ENCODE measurements at places on chromosomes 11 and 22.

- DNase-seq: no peak
These were observed 169.1 kb downstream of the CADM1 start for GRCh38 chr11:115334932-115335788.

- no peak for DNase-seq
These were observed 323.9 kb downstream of the CADM1 start for GRCh38 chr11:115180272-115180671.

DNA sequence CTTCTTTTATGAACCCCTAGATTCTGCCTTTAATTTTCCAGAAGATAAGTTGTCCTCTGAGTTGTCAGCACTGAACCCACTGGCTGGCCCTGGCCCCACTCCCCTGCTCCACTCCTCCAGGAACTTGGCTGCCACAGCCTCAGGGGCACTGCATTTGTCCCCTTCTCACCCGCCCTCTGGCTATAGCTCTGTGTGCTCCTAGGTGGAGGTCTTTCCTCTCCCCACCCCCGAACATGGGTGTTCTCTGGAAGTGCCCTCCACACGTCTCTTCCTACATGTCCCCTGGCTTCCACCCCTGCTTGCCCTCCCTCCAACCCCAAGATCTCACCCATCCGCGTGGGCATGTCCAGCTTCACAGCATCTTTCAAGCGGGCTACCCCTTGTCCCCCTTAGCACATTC lies 137.7 kb upstream of the TEAD1 start:
- no peak for DNase-seq

DNA sequence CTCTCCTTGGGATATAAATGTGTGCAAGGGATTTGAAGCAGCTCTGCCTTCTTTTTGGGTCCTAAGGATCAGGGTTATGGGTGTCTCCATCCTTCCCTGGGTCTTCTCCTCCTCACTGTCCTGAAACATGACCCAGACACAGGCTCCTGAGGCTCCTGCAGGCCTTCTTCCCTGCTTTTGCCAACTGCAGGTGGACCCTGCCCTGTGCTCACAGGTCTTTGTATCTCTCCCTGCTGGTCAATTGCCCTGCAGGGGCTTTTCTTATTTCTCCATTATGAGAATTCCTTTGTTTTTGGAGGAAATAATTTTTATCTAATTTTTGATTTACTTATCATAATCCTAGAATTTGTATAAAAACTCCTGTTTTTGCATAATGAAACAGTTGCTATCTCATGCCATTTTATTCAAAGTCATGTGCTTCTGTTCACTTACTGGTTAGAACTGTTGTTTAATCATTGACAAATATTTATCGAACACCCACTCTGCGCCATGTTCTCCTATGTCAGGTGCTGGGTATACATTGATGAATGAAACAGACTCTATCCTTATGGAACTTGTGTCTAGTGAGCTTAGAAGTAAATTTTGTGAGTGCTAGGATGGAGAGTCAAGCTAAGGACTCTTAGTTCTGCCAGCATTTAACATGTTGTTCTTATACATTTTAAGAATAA lies 89.7 kb upstream of the TOP3B start:
- DNase-seq: no peak

DNA sequence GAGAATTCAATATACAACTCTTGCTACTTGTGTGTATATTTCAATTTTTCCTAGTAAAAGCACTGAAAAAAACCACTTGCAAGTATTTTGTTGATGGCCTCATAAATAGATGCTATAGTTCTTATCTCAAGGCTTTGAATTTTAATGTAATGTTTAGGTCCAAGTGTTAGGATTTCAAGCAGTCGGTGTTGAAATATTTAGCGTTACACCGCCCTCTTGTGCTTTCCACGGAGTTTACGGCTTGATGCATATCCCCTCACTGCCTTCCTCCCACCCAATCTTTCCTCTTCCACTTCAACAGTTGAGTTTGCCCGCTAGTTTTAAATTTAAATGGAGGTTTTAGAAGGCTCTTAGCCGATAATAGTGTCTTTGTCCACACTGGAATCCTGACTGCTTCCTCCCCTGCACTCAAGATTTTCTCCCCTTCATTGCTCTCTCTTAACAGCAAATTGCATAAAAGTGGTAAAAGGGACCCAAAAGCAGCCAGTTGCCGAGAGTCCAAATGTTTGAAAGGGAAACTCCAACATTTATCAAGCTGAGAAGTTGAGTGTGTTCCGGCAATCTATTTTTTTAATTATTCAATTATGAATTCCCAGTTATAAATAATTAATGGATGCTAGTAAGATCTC lies 25.9 kb upstream of the HTATIP2 start:
- no peak for DNase-seq
